GM18507 (cell line): ENCODE measurements at places on chromosomes 12 and 14.

DNA sequence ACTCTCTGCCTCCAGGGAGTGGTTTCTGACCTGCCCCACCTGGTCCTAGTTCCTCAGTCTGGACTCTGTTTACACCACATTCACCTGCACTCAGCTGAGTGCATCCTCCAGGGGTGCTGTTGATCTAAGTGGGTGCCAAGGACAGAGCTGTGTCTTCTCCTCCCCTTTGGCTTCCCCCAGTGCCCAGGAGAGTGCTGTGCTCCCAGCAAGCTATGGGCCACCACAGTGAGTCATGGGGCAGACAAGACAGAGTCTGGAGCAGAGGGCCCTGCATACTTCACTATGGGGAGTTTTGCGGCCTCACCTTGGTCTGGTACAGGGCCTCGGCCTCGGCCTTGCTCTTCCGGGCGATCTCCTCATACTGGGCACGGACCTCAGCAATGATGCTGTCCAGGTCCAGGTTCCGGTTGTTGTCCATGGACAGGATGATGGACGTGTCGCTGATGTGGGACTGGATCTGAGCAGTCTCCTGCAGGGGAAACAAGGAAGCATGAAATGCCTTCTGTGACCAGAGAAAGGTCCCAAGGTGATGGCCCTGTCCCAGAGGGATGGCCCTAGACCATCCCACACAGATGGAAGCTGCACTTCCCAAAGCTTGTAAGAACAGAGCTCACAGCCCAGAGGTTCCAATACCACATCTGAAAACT is 4.9 kb downstream of the KRT73 start:
- DNase-seq: no peak

- peak; percentile 12 for DNase-seq
Observed at GRCh38 chr14:35883677-35884293, 57.6 kb downstream of the BRMS1L start.

DNA sequence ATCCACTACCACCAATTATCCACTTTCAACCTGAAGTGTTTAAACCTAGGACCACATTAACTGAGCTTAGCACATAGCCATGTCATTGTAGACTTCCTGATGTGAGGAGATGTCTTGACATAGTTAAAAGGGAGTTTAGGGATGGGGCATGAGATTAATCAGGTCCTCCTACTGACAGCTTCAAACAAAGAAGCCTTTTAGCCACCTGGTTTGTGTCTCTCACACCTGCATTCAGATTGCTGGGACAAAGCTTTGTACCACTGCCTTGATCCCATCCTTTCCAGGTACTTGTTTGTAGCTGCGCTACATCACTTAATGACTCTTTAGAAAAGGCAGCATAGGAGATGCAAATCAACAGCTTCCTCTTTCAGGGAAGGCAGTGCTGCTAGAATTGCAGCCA is 340.7 kb upstream of the DDHD1 start:
- DNase-seq: no peak

GRCh38 chr12:23655884-23656283 is 293.6 kb downstream of the SOX5 start:
- no peak for DNase-seq

DNA sequence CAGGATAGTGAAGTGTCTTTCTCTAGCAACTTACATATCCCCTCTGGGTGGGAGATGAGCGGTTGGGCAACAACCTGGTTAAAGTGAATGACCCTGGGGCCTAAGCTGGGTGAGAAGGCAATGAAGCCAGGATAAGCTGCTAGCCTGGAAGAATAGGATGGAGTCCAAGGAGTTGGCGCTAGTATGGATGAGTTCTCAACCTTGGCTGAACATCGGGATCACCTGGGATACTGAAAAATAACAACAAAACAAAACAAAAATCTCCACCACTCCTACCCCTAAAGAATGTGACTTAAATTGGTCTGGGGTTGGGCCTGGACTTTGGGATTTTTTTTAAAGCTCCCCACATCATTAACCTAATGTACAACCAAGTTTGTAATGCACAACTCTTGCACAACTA is 4.8 kb upstream of the RPS6KA5 start:
- no peak for DNase-seq

- no peak for DNase-seq
Observed at GRCh38 chr12:75922944-75923642, 108.5 kb downstream of the PHLDA1 start.

- no peak for DNase-seq
Observed at GRCh38 chr12:109460538-109460937, 16.6 kb downstream of the KCTD10 start.

DNA sequence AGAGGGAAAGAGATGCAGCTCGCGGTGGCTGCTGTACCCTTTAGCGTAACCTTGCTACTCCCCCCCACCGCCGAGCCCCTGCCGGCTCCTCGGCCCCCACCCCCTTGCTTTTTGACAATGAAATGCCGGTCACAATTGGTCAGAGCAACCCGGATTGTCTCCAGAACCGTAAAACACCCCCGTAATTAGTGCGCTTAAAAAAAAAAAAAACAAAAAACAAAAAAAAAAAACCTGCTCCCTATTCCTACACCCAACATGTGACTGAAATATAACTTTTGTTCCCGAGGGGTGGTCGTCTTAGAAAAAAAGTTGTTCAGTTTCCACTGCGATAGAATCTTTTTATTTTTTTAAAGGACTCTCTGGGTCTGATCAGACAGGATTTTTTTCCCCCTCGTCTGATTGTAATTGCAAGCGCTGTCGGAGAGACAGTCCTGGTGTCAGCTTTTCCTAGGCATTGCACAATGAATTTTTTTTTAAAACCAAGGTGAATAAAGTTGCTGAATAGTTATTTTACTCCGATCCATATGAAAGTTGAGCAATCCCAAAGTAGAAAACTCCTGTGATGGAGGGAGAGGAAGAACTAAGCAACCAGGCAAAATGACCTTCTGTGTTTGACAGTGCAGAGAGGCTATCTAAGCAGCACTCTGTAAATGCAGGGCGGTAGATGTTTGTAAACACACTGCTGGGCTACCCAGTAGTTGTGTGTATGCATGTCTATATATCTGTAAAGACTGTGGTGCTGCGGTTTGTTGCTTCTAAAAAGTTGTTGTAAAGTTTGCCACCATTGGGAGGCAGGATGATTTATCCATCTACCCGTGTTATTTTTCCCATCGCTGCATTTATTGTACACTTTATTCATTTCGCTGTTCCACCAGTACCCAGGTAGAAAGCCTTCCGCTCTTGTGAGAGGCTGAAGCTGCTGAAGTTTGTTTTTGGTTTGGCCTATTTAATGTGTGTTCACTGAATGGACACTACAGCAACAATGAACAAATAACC is 1.1 kb downstream of the ETV6 start:
- no peak for DNase-seq

- no peak for DNase-seq
Observed at GRCh38 chr12:6207259-6207925, 7.2 kb downstream of the CD9 start.

- DNase-seq: no peak
Observed at GRCh38 chr12:66453844-66454243, 151.6 kb downstream of the HELB start.

GRCh38 chr12:29103539-29103974 is 45.5 kb upstream of the FAR2 start:
- DNase-seq: peak; percentile 18

- DNase-seq: no peak
Observed at GRCh38 chr12:80551897-80552296, 107.9 kb downstream of the PTPRQ start.

- no peak for DNase-seq
Observed at GRCh38 chr12:47352067-47352466, 272.3 kb upstream of the AMIGO2 start.

DNA sequence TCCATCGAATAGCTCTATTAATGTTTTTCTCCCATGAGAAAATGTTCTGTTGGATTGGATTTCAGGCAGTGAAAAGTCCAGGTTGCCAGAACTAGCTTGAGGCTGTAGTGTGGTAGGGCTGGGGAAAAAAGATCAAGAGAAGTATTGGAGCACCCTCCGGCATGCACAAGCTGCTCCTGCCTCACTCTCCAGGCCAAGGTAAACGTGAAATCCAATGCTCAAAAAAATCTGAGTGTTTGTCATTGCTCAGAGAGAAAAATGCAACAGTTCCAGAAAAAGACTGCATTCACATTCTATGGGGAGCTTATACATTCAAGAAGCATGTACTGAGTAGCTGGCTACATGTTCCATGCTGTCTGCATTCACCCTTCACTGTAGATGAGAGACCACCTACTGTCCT is 680.9 kb upstream of the TBX3 start:
- DNase-seq: no peak

GRCh38 chr12:1529862-1530591 is 64.4 kb downstream of the FBXL14 start:
- no peak for DNase-seq

DNA sequence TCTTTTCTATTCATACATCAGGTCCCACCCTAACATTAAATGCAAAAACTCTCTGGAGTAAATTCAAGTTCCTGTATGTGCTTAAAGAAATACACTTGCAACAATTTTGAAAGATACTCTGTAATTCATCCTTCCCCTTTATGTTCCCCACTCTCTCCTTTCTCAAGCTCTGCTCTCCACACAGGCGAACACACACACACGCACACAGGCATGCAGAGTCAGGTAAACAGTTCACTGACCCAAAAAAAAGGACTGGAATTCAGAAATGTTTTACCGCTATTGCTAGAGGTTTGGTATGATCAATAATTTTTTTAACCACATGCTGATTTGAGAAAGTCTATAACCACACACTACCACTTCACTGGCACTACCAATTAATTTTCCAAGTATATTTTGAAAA is 152.4 kb upstream of the TMCC3 start:
- no peak for DNase-seq

DNA sequence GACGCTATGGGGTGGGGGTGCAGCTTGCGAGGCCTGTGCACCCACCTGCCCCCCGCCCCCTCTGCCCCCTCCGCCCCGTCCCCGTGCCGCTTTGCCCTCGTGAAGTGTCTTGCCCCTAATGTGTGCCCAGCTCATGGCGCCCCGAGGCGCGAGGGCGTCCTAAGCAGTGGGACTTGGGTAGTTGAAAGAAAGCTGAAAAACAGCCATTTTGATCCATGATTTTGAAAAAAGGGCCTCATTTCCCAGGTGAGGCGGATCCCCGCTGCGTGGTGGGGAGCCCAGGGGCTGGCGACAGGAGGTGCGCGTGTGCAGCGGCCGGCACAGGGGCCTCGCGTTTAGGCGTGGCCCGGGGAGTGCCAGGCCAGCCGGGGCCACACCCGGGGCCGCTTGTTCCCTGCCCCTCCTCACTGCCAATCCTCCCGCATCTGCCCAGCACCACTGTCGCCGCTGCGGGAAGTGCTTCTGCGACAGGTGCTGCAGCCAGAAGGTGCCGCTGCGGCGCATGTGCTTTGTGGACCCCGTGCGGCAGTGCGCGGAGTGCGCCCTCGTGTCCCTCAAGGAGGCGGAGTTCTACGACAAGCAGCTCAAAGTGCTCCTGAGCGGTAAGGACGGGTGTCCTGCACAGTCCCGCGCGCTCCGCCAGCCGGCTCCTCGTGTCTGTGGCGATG is 11.8 kb downstream of the ZFYVE21 start:
- DNase-seq: no peak

- DNase-seq: no peak
Observed at GRCh38 chr12:14930299-14930698, 8.0 kb downstream of the ERP27 start.

- DNase-seq: no peak
Observed at GRCh38 chr12:52054231-52054832, 3.1 kb downstream of the NR4A1 start.

GRCh38 chr14:50528000-50528399 is 4.4 kb downstream of the MAP4K5 start:
- DNase-seq: no peak

- DNase-seq: no peak
Observed at GRCh38 chr14:100383727-100384158, 60.6 kb downstream of the SLC25A47 start.

GRCh38 chr12:69475237-69475975 is 5.2 kb downstream of the FRS2 start:
- DNase-seq: no peak

DNA sequence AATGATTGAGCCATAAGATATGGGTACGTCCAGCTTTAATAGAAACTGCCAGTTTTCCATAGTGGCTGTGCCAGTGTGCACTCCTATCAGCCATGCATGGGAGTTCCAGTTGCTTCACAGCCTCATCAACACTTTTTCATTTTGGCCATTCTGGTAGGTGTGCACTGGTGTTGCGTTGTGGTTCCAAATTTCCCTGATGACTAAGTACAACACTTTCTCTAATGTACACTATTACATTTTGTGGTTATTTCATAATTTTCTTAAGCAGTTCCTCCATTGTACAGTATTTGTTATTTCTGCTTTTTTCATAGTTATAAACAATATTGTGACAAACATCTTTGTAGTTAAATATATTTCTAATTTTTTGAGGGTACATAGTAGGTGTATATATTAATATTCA is 21.5 kb upstream of the OAS1 start:
- DNase-seq: no peak

DNA sequence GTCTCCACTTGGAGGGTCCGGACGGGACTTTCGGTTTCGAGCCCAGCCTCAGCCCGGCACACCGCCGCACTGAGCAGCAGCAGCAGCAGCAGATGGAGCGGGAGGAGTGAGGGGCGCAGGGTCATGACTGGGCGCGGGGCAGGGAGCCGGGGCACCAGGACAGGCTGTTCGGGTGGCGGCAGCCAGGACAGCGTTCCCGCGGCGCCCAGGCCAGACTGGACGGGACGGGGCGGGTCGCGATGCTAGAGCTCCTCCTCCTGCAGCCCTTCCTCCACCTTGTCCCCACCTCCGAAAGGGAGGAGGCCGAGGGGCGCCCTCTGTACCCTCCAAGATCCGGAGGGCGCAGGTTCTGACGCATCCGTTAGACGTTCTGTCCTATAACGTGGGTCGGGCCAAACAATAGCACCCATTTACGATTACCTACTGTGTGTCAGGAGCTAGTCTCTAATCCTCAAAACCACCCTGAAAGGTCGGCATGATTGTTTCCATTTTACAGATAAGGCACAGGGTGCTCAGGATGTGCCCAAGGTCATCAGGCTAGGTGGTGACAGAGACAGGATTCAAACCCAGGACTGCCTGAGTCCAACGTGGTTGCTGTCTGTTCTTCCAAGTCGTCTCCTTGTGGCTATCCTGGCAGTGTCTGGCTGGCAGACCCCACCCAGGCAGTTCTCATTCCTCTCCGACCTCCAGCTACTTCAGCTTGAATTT is at the start of gene FKBP11:
Gene FKBP11, minus strand, starts transcription at position 189 of the 708 bp plus-strand sequence. Its CDS starts 64 bp downstream, at position 125.
- peak; percentile 65 for DNase-seq

DNA sequence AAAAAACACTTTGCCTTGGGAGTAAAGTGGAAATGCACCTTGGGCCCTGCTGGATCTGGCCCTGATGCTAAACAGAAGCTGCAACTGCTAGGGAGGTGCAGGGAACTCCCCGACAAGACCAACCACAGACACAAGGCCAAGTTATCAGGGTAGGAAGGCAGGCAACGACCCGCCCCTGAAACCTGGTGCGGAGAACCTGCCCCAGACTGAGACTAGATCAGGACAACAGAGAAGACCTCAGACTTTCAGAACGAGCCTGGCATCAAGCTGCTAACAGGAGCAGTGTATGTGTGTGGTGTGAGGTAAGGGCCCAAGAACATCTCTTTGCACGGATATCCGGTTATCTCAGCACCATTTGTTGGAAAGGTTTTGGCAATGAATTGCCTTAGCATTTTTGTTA is 233.7 kb upstream of the RTL1 start:
- DNase-seq: no peak

GRCh38 chr14:29684926-29685325 is 242.7 kb downstream of the PRKD1 start:
- no peak for DNase-seq
